Stimulated activated CD4-positive, alpha-beta T cell treated with anti-CD3 and anti-CD28 coated beads, TNF-alpha, amount 100 ng/mL, for 24 hours (primary cell): ENCODE measurements at places on chromosomes 2 and 18.

GRCh38 chr2:86011449-86011941 lies 94.2 kb downstream of the POLR1A start:
- no peak for DNase-seq

DNA sequence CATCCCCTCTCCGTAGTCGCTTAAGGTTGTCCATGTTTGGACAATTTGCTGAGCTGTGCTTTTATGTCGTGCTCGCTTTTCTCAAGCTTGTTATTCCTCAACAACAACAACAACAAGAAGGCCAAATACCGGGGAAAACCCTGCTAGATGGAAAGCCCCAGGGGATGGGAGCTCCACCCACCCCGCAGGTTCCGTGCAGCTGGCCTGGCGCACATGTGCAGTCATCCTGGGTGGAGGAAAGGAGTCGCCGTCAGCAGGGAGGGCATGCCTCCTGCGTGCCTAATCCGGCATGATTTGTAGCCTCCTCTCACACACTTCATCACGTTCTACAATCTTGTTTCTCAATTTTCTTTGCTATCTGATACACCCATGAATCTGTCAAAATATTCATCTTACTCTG lies 87.4 kb upstream of the SALL3 start:
- DNase-seq = no peak

- no peak for DNase-seq
These were observed 225.8 kb upstream of the SIX3 start for GRCh38 chr2:44715671-44716081.

- no peak for DNase-seq
These were observed at the start of gene RAMP1 for GRCh38 chr2:237859533-237860272. RAMP1 (plus strand) TSS chr2:237859623; CDS start chr2:237859676, 53 bp downstream.

GRCh38 chr2:28034696-28035095 lies 144.2 kb downstream of the BABAM2 start:
- no peak for DNase-seq
